ENCODE measurements at places on chromosomes 5 and 9.

DNA sequence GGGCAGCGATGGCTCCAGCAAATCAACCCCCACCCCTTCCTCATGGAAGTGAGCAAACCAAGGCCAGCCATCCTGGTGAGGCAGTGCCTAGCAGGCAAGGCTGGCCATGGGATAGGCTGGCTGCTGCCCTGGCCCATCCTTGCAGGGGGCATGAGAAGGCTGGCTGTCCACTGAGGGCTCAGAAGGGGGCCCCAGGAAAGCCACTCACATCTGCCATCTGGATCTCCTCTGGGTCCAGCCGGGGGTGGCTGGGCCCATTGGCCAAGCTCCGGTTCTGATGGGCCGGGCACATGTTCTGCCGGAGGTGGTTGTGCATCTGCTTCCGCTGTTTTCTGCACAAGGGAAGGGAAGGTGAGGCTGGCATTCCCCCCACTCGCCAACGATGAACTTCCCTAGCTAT lies 57.1 kb downstream of the PSD2 start:
- no peak for DNase-seq

GRCh38 chr5:80282054-80282453 lies 26.2 kb upstream of the SERINC5 start:
- DNase-seq: no peak

DNA sequence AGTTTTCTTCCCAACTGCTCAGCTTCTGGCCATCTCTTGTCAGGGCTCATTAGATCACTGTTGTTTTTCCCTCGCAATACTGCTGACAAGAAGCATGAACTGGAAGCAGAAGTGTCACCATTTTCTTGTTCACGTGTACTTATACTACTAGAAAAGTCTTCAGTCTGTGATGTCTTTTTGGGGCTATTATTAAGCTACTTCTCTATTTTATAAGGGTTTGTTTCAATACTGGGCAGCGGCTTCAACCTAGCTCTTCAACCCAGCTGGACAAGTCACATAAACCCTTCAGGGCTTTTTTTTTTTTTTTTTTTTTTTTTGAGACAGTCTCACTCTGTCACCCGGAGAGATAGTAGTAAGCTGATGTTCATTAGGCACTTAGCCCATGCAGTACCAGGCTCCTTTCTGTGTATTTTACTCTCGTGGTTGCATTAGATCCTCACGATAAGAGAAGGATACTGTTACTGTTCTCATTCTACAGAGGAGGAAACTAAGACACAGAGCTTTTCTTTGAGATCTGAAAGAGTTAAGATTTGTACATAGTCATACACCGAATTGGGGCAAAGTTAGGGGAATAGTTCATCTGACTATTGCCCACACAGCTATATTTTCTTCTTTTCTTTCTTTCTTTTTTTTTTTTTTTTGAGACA lies 20.5 kb downstream of the RAPGEF1 start:
- no peak for DNase-seq

DNA sequence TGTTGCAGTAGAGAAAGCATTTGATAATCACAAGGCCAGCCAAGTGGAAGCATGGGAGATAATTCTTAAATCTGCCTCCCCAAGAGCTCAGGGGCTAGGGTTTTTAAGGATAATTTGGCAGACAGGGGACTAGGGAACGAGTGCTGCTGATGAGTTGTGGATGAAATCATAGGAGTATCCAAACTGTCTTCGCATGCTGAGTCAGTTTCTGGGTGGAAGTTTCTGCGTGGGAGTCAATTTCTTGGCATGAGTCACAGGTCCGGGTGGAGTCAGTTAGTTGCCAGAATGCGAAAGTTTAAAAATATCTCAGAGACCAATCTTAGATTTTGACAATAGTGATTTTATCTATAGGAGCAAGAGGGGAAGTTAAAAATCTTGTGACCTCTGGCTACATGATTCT lies 112.6 kb downstream of the TMC1 start:
- DNase-seq: peak; percentile 34

GRCh38 chr5:103674739-103675138 lies 112.2 kb upstream of the NUDT12 start:
- no peak for DNase-seq

DNA sequence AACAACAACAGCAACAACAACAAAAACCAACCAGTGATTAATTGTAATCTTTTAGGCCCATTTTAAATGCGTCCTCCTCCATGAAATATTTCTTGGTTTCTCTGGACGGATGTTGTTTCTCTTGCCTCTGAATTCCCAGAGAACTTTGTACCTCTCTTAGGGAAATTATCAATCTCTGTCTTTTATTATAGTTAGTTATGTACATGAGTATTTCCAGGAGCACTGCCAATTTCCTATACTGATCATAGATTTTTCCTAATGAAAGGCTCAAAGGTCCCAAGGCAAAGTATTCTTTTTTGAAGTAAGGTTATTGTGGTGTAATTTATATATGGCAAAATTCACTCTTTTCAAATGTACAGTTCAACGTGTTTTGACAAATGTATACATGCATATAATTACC lies 20.4 kb upstream of the PALM2AKAP2 start:
- DNase-seq: no peak

GRCh38 chr9:132795511-132796303 lies 82.4 kb downstream of the AK8 start:
- DNase-seq: no peak

DNA sequence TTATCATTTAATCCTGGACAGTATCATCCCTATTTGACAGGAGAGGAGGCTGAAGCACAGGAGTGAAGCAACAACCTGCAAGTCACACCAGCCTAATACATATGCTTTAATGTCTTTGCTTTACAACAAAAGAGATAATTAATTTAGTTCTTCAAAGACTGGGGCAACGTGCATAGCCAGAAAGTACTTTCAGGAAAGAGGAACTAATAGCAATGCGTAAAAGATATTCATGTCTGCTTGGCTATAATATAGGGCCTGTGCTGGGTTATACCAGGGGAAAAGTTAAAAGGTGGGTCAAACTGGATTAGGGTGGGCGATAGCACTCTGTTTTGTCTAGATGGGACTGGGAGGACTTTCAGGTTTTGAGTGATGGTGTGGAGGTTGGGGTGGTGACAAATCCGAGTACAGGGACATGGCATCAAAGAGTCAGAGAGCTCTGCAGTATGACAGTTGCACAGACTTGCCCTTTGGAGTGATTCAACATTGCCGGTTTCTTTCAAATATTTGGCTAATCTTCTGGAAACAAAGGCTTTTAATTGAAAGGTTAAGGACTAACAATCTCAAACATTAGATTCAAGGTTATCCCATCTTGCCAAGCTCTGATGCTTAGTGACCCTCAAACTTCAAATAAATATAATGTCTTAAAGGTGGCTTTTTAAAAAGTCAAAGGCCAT lies 11.9 kb downstream of the DAB2 start:
- no peak for DNase-seq

- DNase-seq: no peak
Observed at GRCh38 chr9:27340961-27341511, 44.1 kb upstream of the EQTN start.

DNA sequence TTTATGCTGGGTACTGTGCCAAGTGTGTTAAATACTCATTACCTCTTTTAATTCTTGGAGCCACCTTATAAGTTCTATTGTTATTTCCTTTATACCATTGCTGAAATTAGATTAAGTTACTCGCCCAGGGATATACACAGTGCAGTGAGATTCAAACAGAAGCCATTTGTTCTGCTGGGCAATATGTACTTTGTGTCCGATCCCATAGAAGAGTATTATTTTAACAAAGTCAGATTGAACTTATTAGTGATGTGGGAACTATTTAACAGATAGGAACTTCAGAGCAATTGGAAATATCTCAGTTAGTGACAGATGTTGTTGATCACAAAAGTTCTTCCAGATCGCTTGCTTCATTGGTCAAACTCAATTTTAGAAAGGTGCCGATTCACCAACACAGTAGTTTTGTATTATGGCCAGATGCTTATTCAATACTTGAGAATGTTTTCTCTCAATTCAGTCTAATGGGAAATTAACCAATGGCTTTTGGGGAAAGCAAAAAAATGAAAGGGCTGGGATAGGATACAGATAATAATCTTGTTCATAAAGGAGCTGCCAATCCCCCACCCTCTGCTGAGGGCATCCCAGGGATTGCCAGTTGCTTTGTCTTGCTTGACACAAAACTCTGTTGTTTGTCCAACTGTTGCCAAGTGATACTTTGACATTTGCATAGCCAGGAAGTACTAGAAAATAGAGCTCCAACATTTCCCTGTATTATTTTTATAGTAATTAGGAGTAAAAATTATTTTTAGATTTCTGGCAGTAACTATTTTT lies 94.8 kb upstream of the SEMA6A start:
- DNase-seq: peak; percentile 83

- no peak for DNase-seq
Observed at GRCh38 chr9:16304301-16304700, 566.2 kb downstream of the BNC2 start.

- no peak for DNase-seq
Observed at GRCh38 chr5:113176734-113177133, 200.1 kb downstream of the DCP2 start.

DNA sequence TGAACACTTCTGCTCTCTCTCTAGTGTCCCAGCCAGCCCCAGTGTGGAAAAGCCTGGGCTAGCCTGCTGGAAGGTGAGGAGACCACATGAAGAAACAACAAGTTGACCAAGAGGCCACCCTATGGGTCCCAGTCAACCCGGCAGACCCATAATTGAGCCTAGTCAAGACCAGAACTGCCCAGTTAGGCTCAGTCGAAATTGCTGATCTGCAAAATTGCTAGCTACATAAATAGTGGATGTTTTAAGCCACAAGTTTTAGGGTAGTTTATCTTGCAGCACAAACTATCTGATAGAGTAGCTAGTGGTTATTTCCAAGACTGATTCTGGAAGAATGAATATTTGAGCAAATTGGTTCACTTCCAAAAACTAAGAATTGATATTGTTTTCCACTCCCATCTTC lies 82.3 kb upstream of the CCDC112 start:
- no peak for DNase-seq

- no peak for DNase-seq
Observed at GRCh38 chr9:79430619-79431018, 141.1 kb upstream of the TLE4 start.

DNA sequence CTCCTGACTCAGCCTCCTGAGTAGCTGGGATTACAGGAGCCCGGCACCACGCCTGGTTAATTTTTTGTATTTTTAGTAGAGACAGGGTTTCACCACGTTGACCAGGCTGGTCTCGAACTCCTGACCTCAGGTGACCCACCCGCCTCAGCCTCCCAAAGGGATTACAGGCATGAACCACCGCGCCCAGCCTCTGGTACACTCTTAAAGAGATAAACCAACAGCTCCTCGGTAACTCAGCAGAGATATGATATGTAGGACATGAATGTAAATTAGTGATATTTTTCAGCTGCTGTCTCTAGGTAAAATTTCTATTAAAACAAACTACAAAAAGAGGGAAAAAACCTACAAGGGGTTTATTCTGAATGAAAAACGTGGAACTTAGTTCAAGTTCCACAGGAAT lies 42.8 kb upstream of the HK3 start:
- no peak for DNase-seq

DNA sequence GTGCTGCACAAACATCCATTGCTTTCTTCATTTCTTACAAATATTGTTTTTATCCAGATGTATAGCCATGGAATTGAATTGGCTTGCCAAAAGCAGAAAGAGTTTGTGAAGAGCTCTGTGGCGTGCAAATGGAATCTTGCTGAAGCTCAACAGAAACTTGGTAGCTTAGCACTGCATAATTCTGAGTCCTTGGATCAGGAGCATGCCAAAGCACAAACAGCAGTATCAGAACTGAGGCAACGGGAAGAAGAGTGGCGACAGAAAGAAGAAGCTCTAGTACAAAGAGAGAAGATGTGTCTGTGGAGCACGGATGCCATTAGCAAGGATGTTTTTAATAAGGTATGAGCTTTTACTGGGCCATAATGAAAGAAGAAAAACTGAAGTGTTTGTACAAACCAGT lies 5.5 kb downstream of the CDC37L1 start:
- DNase-seq: no peak

GRCh38 chr9:12538842-12539579 lies 154.2 kb upstream of the TYRP1 start:
- no peak for DNase-seq

- no peak for DNase-seq
Observed at GRCh38 chr5:127305493-127305892, 14.9 kb downstream of the MEGF10 start.

DNA sequence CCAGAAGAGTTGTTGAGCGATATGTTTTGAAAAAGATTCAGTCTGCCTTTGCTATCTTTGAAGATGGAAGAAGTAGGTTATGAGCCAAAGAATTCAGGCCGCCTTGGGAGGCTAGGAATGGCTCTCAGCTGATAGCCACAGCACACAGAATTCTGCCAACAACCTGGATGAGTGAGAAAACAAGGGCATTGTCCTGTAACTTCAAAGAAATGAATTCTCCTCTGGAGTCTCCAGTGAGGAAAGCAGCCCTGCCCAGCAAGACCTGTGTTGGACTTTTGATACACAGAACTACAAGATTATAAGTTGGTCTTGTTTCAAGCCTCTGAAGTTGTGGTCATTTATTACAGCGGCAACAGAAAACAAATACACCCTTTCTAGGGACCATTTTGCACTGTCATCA lies 509.9 kb upstream of the ZNF608 start:
- DNase-seq: no peak

DNA sequence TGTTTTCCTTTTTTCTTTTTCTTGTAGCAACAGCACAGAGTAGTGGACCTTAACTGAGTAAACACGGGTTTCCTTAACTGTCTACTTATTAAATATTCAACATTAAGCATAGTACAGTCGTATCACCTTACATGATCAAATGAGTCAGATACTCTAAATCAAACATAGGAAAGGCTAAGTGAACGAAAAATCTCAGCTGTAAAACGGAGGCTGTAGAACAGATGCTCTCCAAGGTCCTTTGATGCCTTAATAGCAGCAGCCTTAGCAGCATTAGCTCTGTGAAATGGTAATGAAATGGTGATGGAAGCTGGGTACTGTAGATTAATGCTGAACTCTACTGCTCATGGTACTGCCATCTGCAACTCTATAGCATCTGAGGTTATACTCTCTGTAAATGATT lies 1433.3 kb upstream of the C9orf72 start:
- DNase-seq: no peak

DNA sequence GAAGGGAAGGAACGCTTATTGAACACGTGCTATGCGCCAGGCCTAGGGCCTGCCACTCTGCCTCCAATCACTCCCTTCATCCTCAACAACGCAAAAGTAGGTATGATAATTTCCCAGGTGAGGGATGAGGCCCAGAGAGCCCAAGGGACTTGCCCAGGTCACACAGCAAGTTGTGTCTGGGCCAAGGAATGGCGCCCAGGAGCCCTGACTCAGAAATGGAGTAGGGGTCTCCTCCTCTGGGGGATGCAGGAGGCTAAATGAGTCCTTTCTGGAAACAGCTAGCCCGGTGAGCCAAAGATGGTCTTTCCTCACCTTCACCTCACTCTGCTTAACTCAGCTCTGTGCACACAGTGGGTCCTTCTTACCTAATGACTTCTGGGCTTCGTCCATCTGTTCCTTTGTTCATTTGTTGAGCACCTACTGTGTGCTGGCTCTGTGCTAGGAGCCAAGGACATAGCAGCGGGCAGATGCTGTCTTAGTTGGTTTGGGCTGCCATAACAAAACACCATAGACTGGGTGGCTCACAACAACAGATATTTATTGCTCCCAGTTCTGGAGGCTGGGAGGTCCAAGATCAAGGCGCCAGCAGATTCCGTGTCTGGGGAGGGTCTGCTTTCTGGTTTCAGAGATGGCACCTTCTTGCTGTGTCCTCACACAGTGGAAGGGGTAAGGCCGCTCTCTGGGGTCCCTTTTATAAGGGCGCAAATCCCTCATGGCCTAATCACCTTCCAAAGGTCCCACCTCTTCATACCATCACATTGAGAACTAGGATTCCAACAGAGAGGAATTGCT lies 22.3 kb upstream of the NEURL1B start:
- DNase-seq: no peak

GRCh38 chr9:29659736-29660135 lies 2086.5 kb upstream of the C9orf72 start:
- no peak for DNase-seq

GRCh38 chr9:129487658-129488483 lies 133.0 kb downstream of the C9orf50 start:
- peak; percentile 67 for DNase-seq

Data from head of caudate nucleus (tissue), 42 donors.